Hair follicle dermal papilla cell (primary cell): ENCODE measurements at places on chromosomes 7 and 10. TPM values are rescaled to one million over a fixed set of nuclear protein-coding genes. Genes with fewer than 3 reads are reported as not detected.

Gene PIK3AP1
- not detected in 2 replicates for total RNA-seq

Gene CH25H
- 48.0 and 83.4 TPM in 2 replicates for total RNA-seq

Gene LRRD1
- total RNA-seq, result 0.16 TPM in 1 of 2 replicates, not detected in the other

Gene HPSE2
- total RNA-seq, result 0.12 and 0.32 TPM in 2 replicates

Gene LSM5
- 9.4 and 15.2 TPM in 2 replicates for total RNA-seq

Gene GALNT17
- 0.49 and 0.97 TPM in 2 replicates for total RNA-seq

Gene ATP6V0A4
- total RNA-seq, result not detected in 2 replicates

Gene SLC16A12
- not detected in 2 replicates for total RNA-seq

Gene SLC26A5
- not detected in 2 replicates for total RNA-seq

Gene SPDYE2
- not detected in 2 replicates for total RNA-seq
